Stimulated activated CD4-positive, alpha-beta T cell treated with anti-CD3 and anti-CD28 coated beads, Interleukin-1b, Interleukin-23, amount 100 ng/mL, for 48 hours (primary cell): ENCODE measurements at places on chromosomes 2 and 18.
A peak's percentile ranks its signal among the peaks of the same experiment; 100 is the strongest.

DNA sequence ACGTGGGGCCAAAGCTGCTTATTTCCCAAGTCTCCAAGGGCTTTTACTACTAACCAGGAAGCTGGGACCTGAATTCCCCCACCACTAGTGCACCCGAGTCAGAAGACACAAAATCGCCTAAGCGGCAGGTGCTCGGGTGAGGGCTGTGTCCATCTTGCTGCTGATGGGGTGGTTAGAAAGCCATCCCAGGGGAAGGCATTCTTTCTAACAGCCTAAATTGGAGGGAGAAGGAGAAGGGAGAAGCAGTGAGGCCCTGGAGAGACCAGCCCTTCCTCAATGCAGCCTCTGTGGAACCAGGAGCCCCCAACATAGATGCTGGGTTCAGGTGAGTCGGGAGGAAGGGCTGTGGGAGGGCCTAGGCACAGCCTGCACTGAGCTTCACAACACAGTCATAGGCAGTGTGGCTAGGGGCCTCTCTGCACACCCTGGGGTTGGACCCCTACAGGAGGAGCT lies 1.9 kb upstream of the PROM2 start:
- no peak for DNase-seq

- DNase-seq = no peak
These were observed 21.0 kb downstream of the BCL11A start for GRCh38 chr2:60532421-60532820.

GRCh38 chr2:27370816-27371620 lies 602 bp downstream of the SNX17 start:
- DNase-seq = peak; percentile 12

- no peak for DNase-seq
These were observed 14.4 kb downstream of the SLC20A1 start for GRCh38 chr2:112660138-112660537.

GRCh38 chr18:354471-354870 lies 86.6 kb upstream of the THOC1 start:
- DNase-seq = no peak

- DNase-seq = no peak
These were observed 26.8 kb upstream of the CABLES1 start for GRCh38 chr18:23108496-23108895.

- DNase-seq = no peak
These were observed 79.5 kb downstream of the INPP4A start for GRCh38 chr2:98524168-98524567.

DNA sequence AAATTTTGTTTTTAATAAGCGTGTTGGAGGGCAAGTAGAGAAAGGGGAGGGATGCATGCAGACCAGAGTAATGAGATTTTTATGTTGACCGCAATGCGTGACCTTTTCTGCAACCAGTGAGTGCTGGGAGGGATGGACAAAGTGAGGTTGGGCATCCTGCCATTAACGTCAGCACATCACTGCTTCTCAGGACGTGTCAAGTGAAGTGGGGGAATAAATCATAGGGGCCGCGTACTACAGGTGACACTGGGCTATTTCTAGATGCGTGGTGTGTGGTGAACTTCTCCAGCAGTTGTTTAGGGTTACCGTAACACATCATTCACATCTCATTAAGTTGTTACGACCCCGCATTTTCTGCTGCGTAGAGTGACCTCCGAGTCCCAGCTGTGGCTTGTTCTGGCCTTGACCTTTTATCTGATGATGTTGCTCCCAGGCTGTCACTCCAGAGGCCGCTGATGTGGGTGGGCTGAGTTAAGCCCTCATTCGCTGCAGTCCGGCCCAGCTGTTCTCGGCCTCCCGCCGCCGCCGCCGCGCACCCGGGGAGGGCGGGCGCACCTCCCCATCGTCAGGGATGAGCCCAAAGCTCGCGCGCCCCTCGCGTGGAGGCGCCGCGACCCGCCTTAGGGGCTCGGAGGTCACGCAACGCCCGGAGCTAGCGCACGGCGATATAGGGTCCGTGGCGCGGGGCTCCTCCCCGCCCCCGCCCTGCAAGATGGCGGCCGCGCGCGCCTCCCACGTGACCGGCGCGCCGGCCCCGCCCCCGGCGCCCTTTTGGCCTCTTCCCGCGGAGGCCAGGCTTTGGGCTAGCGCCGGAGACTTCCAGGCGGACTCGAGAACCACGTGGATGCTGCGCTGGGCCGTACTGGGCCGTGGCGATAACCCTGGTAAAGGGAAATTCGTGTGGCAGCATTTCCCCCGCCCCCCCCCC lies 3.5 kb downstream of the ZCCHC2 start:
- peak; percentile 77 for DNase-seq

- DNase-seq = no peak
These were observed 7.1 kb downstream of the ANO7 start for GRCh38 chr2:241195506-241196130.

DNA sequence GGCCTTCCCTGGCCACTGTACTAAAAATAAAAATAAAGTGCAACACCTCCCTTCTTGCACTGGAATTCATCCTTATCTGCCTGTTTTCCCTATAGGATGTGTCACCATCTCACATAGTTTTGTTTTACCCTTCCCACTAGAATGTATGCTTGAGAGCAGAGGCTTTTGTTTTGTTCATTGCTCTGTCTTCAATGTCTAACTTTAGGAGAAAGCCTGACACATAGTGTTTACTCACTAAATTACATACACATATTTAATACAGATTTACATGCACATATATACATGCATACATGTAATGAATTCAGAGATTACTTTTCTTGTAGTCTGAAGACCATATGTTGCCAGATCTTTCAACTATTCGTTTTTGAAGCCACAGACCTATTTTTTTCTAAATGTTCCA lies 23.0 kb downstream of the CD302 start:
- DNase-seq = no peak

GRCh38 chr2:8684540-8684877 lies 2.7 kb downstream of the ID2 start:
- DNase-seq = peak; percentile 61

DNA sequence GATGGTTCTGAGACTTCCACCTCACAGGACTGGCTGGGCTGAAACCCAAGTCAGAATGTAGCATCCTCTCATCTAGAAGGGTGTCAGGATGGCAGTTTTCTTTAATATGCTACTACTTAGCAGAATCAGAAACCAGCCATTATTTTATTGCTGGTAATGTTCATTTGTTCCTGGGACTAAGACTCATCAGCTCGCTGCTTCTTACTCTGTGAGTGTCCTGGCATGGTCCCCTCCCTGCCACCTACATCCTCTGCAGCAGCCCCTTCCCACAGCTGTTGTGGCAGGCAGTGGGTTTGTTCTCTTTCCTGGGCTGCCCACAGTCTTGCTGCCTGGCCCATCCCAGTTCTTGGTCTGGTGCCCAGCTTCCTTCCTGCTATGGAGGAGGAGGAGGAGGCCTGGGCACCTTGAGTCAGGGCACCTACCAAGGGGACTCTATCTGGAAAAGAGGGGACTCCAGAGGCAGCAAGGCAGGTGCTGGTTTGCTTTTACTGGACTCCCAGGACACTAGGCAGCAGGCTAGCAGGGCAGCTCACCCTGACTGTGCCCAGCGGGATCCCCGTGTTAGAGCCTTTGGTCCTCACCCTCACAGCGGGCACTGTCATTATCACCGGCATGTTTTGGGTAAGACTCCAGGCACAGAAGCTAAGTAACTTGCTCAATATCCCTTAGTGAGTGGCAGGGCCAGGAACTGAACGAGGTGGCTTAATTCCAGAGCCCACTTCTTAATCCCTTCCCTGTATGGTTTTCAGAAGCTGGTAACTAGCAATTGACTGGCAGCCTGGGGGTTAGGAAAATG lies 62.1 kb downstream of the LRRFIP1 start:
- DNase-seq = no peak

- DNase-seq = no peak
These were observed 12.5 kb upstream of the ARMC9 start for GRCh38 chr2:231185886-231186285.
